Stimulated activated CD4-positive, alpha-beta T cell treated with anti-CD3 and anti-CD28 coated beads, Interleukin-15, amount 100 ng/mL, for 1 hour (primary cell): ENCODE measurements at places on chromosomes 7 and 10.

DNA sequence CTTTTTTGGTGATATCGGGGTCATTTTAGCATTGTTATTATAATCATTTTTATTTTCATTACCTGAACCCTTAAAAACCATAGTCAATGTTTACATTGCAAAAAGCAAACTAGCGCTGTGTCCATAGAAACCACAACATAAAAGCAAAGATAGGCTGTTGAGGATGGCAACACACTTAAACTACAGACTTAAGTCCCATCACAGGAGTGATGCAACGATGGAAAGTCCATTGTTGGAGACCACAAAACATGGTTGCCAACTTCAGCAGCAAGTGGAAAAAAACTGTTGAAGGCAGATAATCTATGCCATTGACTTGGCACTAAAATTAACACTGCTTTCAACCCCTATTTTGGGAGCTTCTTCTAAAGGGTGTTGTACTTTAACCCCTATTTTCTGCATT lies 398.8 kb upstream of the IGFBP3 start:
- no peak for DNase-seq

- DNase-seq, result no peak
Observed at GRCh38 chr10:31679936-31680335, 248.7 kb downstream of the ARHGAP12 start.

DNA sequence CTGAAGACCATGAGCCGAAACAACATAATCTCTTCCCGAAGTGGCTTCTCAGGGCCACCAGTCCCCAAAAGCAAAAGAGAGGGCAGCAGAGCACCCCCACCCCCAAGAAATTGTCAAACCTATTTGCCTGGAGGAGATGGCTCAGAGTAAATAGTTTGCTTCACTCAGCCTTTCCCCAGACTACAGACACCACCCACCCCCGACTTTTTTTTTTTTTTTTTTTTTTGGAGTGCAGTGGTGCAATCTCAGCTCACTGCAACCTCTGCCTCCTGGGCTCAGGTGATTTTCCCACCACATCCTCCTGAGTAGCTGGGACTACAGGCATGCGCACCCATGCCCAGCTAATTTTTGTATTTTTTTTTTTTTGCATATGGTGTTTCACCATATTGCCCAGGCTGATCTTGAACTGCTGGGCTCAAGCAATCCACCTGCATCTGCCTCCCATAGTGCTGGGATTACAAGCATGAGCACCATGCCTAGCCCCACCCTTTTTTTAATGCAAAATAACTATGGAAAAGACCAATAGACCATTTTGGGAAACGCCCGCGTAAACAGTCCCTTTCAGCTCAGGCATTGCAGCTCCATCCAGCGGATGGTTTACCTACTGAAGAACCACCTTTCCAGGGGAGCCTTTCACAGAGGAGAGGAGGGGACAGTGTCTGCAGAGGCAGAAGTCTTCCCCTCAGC lies 9.7 kb downstream of the ZMIZ1 start:
- no peak for DNase-seq

- peak; percentile 16 for DNase-seq
Observed at GRCh38 chr7:140403878-140404564, at the start of gene RAB19. TSS of gene RAB19 (plus strand) at chr7:140404058. CDS start at chr7:140407647, 3,589 bp downstream.

DNA sequence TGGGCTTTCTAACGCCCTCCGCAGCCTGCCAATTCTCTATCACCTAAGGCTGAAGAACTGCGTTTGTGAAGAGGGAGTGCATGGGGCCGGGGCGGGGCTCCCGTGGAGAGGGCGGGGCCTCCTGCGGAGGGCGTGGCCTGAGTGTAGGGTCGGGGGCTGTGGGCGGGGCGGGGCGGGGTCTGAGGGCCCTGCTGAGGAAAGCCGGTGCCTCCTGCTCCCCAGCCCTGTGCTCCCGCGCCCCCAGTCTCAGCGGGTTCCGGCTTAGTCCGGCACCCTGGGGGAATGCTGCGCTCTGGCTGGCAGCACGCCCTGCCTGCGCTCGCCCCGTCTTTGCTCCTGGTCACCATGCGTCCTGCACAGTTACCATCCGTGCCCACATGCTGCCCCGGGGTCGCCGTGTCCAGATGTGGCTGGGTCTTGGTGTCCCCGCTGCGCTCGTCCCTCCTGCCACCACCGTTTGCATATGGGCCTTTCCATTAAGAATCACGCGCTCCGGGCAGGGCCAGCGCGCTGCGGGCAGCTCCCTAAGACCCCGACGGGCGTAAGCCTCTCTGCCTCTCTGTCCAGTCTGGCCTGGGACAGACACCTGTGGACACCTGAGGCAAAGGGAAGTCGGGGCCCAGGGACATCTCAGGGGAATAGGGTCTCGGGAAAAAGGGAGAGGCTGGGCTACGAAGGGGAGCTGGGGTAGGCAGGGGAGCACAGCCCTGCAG lies 144.0 kb upstream of the RET start:
- DNase-seq, result peak; percentile 69
